DMS 273 treated with DMSO at 0.1 percent for 48 hours (cell line): ENCODE measurements at places on chromosomes 12 and 14.
A peak's percentile ranks its signal among the peaks of the same experiment; 100 is the strongest.

DNA sequence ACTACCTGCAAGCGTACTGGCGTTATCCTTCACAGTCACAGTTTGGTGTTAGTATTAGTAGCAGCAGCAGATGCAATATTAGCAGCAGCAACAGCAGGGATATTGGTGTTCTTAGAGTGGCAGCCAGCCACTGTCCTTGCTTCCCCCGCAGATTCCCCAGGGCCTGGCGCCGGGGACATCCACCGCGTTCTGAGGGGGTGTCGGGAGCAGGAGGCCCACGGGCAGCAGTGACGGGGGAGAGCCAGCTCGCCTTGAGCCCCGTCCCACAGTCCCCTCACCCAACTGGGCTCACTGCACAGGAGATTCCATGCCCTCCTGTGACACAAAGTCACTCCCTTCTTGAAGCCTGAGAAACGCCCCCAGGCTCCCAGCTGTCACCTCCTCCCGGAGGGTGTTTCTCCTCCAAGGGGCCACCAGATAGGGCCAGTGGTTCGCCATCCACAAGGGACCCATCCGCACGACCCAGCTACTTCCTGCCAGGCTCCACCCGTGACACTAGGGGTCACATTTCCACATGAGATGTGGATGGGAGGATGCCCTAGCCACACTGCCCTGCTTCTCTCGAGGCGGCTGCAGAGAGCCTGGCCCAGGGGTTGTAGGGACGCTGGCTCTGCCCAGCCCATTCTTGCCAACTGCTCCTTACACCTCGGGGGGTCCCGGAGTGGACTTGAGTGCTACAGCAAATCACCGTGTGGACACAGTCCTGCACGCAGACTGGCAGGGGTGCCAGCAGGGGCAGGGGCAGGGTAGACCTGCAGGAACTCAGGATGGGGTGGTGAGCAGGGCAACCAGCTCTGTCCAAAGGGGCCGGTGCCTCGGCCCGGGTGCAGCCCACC, 123.1 kb downstream of the PIWIL1 start:
- DNase-seq, result no peak

DNA sequence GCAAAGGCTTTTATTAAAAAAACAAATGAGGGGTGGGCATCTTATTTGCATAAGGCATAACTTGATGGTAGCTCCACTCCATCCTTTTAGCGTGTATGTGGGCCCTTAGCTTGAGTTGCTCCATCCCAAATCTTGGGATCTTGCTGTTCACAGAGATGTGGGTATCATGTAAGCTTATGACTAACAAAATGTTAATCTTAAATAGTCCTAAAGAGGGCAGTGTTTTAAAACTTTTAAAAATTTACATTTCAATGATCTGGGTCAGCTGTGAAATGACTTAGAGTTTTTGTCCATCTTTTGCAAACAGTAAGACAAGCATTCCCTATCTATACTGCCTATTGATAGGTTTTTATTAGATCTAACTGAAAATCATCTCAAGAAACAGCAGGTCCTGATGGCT, 86.0 kb downstream of the SLCO1A2 start:
- DNase-seq, result no peak

GRCh38 chr14:61288228-61288627, 7.1 kb upstream of the TMEM30B start:
- no peak for DNase-seq

- DNase-seq, result no peak
Observed at GRCh38 chr12:49413796-49414195, 46.5 kb downstream of the SPATS2 start.

DNA sequence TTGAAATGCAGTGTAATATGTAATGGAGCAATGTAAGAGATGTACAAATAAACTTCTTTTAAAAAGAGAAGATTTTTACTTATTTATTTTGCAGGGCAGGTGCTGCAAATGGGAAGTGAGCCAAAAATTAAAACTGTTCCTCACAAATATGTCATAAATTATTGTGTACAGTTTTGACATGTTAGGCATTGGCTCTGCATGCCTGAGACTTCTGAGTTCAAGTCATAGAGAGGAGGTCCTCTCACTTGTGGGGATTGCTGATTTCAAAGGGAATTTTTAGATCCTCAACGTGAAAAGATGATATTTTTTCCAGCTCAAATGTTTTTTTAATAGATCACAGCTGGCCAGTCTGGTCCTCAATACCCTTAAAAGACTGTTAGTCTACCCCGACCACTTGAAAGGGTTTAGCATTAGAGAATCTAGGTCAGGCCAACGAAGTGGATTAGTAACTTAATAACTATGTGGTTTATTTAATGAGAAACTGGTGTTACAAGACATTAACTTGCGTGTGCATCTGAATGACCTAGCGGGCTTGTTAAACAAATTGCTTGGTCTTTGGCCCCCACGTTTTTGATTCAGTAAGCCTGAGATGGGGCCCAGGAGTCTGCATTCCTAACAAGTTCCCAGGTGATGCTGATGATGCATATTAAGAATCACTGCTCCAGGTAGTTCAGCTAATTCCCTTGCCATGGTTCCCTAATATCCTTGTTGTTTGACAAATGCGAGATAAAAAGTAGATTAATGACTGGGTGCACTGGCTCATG, 30.9 kb upstream of the WDR89 start:
- no peak for DNase-seq

DNA sequence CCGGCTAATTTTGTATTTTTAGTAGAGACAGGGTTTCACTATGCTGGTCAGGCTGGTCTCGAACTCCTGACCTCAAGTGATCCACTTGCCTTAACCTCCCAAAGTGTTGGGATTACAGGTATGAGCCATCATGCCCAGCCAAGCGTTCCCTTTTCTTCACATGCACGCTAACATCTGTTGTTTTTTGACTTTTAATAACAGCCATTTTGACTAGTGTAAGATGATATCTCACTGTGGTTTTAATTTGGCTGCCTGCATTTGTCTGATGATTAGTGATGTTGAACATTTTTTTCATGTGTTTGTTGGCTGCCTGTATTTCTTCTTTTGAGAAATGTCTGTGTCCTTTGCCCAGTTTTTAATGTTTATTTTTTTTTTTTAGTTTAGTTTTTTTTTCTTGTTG, 10.2 kb upstream of the YARS2 start:
- DNase-seq, result peak; percentile 76

GRCh38 chr12:124876171-124876570, 12.5 kb upstream of the SCARB1 start:
- no peak for DNase-seq

DNA sequence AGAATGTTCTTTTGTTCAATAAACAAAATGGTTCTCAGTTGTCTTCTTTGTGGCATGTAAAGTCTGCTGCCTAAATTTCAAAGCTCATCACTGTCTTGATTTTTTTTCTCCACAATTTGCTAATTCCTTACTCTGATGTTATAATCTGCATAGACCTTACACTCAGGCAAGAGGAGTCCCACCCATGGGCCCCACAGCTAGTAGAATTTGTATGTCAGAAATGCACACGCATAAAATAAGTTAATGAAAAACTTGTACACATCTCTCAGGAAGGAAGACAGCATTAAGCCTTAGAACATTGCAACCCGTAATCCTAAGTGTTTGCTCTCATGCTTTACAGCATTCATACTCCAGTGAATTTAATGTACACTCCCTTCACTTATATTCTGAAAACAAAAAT, 280.8 kb downstream of the ATXN7L3B start:
- no peak for DNase-seq

DNA sequence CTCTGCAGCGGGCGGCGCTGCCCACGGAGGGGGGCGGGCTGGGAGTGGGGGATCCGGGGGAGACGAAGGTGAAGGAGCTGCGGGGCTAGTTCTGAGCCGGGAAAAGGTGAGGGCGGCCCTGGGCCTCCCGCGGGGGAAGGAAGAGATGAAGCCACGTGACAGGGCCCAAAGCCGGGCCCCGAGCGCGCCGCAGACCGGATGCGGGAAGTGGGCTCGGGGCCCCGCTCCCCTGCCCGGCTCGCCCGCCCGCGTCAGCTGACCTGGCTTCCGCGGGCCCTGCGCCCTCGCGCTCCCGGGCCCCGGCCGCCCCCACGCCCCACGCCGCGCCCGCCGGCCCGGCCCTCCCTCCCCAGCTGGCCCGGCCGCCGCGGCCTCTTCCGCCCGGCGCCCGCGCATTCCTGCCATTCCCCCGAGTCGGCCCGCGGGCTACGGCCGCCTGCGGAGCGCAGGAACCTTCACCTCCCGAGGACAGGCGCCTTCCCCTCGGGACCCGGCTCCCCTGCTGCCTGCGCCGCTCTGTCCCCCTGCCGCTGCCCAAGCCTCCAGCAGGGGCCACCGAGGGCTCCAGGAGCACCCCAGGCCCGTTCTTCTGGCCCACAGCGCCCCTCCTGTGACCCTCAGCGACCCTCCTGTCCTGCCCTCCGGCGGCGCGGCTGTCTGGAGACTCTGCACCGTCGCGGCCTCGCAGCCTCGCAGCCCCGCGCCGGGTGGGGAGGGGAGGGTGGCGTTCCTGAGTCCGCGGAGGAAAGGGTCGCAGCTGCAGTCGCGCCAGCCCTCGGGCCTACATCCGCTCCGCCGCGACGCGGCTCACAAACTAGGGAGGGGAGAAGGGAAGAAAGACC, 20.4 kb downstream of the NINJ2 start:
- DNase-seq, result no peak

GRCh38 chr14:95208598-95208997, 51.3 kb upstream of the DICER1 start:
- DNase-seq, result no peak

- DNase-seq, result no peak
Observed at GRCh38 chr12:127509066-127509778, 757.7 kb upstream of the TMEM132C start.

DNA sequence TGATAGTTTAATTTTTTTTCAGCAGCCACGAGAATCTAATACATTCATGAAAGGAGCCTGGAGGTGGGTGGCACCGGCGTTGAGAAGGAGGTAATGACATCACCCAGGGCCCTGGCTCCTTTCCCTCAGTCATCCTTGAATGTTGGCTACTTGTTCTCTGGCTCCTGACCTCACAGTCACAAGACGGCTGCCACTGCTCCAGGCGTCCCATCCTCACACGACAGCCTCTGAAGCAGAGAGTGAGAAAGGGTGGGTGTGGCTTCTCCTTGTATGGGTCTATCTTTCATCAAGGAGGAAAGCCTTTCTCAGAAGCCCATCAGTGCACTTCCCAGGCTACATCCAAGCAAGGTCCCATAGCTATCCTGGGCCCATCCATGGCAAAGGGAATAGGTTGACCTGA, 207.6 kb upstream of the C14orf180 start:
- DNase-seq, result no peak

DNA sequence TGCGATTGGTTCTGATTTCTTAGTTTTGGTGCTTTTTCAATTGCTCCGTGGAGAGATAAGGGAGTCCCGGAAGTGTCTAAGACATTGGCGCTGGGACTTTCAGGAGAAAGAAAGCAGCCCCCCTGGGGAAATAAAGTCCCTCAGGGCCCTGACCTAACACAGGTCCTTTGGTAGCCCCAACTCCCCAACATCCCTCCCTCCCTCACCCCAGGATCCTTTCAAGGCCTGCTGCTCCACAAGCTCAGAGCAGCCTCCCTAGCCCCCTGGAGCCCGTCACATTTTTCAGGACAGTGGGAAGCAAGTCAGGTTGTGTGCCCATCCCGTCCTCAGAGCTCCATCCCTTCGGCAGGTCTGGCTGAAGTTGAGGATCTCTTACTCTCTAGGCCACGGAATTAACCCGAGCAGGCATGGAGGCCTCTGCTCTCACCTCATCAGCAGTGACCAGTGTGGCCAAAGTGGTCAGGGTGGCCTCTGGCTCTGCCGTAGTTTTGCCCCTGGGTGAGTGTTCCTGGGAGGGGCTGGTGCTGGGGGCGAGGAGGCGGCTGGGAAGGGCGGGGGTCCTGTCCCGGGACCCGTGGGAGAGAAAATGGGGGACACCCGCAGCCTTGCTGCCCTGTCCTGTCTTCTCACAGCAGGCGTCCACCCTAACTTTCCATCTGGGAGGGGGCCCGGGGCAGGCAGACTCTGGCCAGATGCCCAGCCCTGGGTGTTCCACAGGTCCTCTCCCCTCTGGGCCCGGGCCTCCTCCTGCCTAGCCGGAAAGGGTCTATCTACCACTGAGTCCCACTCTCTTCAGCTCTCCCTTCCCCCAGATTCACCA, 950 bp downstream of the IFI27 start:
- no peak for DNase-seq

GRCh38 chr14:88488081-88488480, 66.7 kb downstream of the PTPN21 start:
- no peak for DNase-seq

DNA sequence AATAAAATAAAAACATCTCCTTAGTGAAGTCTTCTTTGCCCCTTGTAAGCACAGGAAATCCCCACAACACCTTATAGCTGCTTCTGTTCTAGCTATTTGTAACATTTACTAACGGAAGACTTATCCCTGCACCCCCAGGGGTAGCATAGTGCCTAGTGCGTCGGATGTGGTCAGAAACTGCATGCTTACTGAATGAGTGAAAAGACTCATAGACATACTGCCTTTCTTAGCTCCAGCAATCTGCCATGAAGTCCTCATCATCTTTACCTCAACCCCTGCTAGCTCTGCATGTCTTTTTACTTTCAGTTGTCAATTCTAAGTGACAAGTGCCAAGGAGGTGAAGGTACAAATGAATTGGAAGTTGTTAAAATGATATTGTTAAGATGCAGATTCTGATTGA, 12.9 kb downstream of the RIOX1 start:
- no peak for DNase-seq

- no peak for DNase-seq
Observed at GRCh38 chr14:93015064-93015463, 92.1 kb downstream of the CHGA start.

GRCh38 chr12:66537876-66538275, 141.0 kb downstream of the GRIP1 start:
- peak; percentile 19 for DNase-seq

DNA sequence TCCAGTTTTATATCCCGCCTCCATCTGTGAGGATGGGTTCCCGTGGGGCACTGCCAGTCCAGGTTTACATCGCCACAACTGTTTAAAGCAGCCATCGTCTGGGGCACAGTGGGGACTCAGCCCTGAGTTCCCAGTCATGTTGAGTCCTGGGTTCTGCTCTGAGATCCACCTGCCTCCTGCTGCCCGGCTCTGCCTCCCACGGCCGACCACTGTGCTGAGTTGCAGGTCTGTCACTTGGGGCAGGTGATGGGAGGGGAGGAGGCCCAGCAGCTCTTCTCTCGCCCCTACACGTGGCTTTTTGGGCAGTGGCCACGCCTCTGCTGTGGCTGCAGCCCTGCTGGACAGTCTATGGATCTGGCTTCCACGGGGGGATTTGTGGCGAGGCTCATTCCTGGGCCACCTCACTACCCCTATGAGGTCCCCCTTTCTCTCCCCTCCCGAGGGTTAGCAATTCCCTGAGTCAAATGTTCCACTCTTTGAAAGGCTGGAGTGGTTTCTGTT, 143.0 kb downstream of the ADGRD1 start:
- DNase-seq, result no peak

DNA sequence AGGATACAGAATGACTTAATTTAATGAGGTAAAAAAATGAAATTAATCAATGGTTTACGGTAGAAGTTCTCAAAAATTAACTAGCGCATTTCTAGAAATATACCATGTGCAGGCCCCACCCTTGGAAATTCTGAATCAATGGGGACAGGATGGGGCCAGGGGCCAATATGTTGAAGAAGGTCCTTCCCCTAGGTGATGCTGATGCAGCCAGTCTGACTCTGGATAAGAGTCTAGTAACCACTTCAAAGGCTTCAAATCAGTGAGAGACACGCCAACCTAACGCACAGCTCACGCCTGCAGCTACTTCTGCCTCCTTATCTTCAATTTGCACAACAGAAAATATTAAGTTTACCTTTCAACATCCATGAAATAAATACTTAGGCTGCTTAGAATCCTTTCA, 14.9 kb downstream of the GIT2 start:
- DNase-seq, result no peak

GRCh38 chr14:68637106-68638021, 155.5 kb downstream of the ZFP36L1 start:
- no peak for DNase-seq

GRCh38 chr12:92076101-92076500, 69.5 kb downstream of the BTG1 start:
- DNase-seq, result no peak

- no peak for DNase-seq
Observed at GRCh38 chr12:40313928-40314327, 89.1 kb downstream of the LRRK2 start.
